GOT3 (cell line): ENCODE measurements at places on chromosomes 5 and 9.

- no peak for DNase-seq
Measured at GRCh38 chr5:84301535-84301934, 83.1 kb downstream of the EDIL3 start.

DNA sequence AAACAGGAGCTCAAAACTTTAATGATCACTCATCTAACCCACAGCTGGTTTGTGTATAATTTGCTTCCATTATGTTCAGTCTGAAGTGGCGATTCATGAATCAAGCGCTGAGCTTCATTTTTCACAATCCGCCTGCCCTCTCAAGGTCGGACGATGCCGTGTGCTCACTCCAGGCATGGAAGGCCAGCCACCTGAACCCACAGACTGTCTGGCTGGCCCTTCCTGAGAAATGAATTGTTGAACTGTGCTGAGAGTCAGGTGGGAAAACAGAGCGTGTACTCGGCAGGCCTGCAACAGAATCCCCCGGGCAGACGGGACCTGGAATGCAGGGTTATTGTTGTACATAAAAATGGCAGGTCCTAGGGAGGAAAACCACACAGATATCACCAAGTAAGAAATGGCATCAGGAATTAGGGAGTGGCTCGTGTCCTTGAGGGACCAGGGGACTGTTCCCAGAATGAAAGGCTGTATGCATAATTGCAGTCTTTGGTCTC, 375.7 kb downstream of the IRX2 start:
- no peak for DNase-seq

DNA sequence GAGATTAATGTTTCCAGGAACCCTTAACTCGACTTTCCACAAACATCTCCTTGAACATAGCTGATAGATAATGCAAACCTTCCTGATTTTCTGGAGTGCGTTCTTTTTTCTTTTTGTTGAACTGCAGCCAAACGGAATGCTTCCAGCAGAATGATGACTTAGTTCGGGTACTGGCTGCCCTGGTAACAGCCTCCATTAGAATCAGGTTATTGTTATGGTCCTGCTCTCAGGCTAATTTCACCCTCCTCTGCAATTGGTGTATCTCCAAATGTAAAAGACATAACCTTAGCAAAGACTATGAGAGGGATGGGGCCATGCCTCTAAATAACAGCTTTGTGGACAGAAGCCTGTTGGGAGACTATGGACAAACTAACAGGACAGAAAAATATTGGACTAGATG, 116.5 kb downstream of the PDE4D start:
- DNase-seq, result no peak

GRCh38 chr9:116589392-116590354, 97.4 kb upstream of the TRIM32 start:
- DNase-seq, result no peak

DNA sequence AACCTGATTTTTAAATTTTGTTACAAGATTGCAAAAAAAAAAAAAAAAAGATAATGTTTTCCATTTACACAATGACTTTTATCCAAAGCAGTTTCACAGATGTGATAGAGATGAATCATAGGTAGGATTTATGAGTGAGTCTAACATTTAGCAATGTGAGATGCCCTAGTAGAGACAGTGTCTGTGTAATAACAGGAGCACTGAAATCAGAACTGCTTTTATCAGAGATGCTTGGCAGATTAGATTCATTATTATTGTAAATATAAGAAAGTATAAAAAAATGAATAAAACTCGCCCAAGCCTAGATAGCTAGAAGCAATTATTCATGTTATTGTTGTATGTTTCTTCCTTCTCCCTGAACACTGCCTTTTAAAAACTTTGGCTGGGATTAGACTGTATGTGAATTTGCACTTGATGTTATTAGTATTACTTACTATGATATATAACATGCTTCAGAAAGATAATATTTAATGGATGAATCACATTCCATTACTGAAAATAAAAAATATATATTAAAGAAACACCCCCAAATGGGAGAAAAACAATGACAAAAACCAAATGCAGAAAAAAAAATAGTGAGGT, 567.3 kb upstream of the KLF4 start:
- no peak for DNase-seq

DNA sequence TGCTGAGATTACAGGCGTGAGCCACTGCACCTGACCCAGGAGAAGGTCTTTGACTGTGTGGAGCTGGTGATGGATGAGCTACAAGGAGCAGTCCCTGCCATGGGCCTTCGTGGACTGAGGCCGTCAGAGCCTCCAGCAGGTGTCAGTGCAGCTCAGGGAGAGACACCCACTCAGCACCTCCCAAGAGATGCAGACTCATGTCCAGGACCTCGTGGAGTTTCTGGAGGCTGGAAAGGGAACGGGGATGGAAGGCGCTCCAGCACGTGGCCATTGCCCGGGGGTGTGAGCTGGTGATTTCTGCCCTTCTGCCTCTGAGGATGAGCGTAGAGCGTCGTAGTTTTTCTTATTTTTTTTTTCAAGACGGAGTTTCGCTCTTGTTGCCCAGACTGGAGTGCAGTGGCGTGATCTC, 9.5 kb downstream of the TOR4A start:
- DNase-seq, result no peak

DNA sequence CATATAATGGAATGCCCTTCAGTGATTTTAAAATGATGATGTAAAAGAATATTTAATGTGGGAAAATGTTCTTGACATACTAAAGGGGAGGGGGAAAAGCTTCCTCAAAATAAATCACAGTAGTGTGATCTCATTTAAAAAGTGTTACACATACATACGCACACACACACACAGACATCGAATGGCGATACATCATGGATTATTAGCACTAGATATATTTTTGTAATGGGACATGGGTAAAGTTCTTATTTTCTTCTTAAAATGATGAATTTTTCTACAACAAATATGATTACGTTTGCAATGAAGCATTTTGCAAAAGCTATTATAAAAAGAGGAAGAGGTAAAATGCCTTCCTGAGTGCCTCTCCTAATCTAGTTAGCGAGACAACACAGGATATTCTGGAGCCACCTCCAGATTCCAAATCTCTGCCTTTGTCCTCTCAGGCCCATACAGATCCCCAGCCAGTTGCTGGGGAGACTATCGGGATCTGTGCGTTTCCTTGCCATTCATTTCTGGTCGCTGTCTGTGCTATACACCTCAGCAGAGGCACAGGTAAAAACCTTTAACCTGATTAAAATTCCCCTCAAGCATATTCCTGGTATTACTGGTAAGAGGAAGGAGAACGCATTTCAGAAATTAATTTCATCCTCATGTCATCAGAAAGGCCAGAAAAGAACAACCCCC, 69.6 kb downstream of the SLC28A3 start:
- no peak for DNase-seq

- DNase-seq, result no peak
Measured at GRCh38 chr5:92119110-92119509, 736.0 kb upstream of the ARRDC3 start.

DNA sequence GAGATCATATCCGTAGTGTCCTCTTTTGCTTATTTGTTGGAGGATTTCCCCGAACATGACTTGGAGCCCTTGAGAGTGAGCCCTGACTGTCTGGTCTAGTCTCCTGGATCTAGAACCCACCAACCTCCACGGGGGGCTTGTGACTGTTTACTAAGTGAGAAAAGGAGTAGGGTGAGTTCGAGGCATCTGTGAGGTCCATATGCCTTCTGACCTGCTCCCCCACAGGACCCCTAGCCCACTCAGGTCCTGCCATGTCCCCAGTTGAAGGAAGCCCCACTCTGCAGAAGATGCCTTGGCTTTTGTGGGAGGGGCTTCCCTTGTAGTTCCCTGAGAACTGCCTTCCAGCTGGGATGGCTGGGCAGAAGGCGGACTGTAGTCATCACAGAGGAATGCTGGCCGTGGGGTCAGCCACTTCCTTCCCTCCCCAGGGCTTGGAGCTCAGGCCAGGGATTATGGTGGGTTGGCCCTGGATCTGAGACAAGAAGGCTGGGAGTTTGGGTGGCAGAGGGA, 7.0 kb upstream of the IRF1 start:
- peak; percentile 66 for DNase-seq

DNA sequence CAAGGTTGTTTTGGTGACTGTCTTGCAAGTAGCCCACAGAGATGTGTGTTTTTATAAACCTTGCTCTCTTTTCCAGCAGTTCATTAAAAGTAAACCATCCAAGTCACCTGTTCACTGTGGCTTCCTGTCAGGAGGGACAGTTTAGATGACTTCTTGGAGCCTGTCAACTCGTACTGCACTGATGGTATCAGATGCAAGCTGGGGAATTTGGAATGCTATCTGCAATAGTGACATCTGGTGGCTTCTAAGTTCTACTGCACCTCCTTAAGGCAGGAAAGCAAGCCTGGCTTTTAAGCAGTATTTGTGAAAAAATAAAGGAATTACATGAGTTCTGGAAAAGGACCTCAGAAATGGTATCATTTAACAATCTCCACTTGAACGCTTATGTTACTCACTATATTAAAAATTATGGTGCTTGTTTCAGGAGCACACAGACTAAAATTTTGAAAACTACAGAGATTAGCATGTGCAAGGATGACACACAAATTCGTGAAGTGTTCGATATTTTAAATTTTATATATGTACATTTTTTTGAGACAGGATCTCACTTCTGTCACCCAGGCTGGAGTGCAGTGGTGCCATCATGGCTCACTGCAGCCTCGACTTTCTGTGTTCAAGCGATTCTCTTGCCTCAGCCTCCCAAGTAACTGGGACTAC, 164.0 kb downstream of the TTC39B start:
- no peak for DNase-seq

DNA sequence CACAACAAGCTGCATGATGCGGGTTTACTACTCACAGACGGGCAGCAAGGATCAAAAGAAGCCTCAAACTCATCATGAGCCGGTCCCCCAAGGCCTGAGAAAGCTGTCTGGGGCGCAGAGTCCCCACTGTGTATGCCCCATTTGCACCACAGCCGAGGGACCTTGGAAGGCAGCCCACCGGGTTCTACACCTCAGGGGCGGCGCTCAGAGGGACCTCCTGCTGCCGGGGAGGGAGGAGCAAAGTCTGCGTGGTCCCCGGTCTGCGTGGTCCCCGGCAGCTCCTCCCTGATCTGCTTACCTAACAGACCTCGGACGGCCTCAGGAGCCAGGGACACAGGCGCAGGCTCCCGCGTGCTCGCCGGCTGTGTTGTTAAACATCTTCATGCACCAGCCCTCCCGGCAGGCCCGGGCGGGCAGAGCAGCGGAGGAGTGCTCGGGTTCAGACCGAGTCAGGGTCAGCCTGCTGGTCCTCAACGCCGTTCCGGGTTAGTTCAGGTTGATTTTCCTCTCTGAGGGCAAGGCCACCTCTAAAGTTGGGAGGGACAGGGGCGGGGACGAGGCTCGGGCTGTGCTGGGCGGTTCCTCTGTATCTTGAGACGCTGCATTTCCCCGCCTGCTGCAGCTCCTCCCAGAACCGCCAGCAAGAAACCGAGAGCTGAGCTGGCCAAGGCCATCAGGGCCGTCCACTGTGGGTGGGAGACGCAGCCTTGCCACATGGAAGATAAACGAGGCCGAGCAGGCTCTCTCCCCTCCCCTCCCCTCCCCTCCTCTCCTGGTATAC, 74.6 kb downstream of the MRPL36 start:
- no peak for DNase-seq

DNA sequence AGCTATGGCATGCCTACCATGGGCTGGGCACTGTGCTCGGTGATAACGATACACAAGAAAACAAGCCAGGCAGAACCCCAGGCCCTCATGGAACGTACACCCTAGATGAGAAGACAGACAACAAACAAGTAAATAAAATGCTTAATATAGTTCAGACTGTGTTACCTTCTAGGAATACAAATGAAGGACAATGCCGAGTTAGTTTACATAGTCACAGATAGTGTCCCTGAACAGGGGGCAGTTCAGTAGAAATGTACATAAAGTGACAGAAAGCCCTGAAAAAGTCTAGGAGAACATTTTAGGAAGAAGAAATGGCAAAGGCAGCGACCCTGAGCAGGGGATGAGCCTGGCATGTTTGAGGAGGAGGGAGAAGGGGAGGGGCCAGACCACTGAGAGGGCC, 21.7 kb downstream of the SLC22A5 start:
- no peak for DNase-seq
